ENCODE measurements at places on chromosomes 1 and 21. TPM values are rescaled to one million over a fixed set of nuclear protein-coding genes. Genes with fewer than 3 reads are reported as not detected.

Gene TTLL7
- polyA plus RNA-seq = 2.0 TPM

Gene FAM163A
- not detected for polyA plus RNA-seq

Gene ARHGEF2
- 3.2 TPM for polyA plus RNA-seq

DNA sequence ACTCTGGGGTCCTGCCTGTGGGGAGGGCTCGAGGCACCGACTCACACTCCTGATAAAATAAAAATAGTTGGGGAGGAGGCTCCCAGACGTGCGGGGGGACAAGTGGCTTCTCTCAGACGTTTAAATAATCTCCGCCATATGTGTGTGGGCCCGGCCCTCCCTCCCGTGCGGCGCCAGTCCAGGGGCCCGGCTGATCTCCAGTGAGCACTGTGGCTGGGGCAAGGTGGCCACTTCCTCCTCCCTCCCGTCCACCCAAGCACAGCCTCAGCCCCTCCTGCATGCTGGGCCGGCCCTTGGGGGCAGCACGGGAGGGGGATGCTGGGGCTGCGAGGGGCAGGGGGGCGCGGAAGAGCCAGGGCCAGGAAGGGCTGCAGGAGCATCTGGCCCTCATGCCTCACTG, 4.0 kb upstream of the PLCH2 start:
- DNase-seq = no peak

GRCh38 chr1:207649865-207650580, 5.1 kb downstream of the CR1L start:
- no peak for DNase-seq

GRCh38 chr1:36034692-36035091, 49.2 kb upstream of the TEKT2 start:
- no peak for DNase-seq

DNA sequence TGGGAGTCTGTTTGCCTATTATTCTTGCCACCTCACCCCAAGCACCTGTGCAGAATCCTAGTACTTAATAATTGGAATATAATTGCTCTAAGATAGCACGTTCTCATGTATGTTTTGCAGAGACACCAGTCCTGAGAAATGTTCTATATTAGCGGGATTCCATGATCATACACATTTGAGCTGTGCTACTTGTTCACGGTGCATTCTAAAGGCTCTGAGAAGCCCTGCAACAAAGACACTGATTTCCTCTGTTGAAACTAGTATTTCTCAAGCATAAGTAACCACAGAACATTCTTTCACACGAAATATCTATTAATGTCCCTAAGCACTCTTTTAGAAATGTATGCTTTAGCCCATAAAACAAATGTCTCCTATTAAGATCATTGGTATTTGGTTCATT, 109.4 kb downstream of the BARHL2 start:
- DNase-seq = no peak

DNA sequence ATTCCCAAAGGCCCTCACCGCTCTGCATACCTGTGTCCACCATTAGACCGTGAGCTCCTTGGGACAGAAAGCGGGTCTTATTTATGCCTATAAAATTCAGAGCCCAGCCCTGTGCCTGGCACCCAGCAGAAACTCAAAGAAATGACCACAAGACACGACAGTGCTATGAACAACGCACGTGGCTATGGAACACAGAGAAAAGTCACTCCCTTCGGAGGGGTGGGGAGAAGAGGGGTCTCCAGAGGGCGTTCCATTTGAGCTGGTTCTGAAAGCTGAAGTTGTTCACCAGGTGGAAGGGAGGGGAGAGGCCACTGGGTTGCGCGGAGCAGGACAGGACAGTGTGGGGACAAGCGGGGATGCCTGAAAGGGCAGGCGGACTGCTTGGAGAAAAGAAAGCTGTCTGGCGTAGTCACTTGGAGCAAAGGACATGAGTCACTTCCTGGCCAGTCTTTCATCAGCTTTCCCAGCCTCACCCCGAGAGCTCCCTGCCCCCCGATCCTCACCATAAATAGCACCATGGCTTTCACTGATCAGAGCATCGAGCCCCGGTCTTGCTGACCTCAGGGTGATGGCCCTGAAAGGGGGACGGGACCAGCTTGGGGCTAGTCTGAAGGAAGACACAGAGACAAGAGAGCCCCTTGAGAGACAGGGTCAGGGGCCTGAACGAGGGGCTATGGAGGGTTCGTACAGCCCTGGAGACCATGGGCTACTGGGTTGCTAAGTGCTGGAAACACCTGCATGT, 28.5 kb downstream of the ECE1 start:
- DNase-seq = no peak

- DNase-seq = no peak
These were observed 84.6 kb upstream of the SSX2IP start for GRCh38 chr1:84774669-84775534.

- no peak for DNase-seq
These were observed 648.5 kb downstream of the LMO4 start for GRCh38 chr1:87977145-87977544.

- DNase-seq = no peak
These were observed 60.8 kb downstream of the NDUFS5 start for GRCh38 chr1:39086865-39087409.

DNA sequence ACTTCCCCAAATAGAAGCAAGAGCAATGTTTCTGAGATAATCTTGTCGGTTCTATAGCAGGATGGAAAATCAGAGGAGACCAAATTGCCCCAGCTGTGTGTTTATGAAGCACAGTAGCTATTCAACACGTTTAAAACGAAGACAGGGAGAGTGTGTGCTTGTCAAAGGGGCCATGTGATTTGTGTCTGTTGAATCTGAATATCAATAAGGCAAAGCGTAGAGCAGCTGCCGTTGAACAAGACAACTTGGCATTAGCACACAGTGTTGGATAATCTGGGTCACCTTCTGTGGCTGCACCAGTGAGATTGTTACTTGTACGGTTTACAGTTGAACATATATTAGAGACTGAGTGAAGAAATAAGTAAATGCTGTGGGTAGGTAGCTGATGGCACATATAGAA, 1.0 kb downstream of the CRB1 start:
- no peak for DNase-seq

GRCh38 chr1:54545916-54546635, 2.0 kb upstream of the ACOT11 start:
- DNase-seq = no peak
